Keratinocyte (primary cell): ENCODE measurements at places on chromosomes 1 and 21.
A peak's percentile ranks its signal among the peaks of the same experiment; 100 is the strongest.

DNA sequence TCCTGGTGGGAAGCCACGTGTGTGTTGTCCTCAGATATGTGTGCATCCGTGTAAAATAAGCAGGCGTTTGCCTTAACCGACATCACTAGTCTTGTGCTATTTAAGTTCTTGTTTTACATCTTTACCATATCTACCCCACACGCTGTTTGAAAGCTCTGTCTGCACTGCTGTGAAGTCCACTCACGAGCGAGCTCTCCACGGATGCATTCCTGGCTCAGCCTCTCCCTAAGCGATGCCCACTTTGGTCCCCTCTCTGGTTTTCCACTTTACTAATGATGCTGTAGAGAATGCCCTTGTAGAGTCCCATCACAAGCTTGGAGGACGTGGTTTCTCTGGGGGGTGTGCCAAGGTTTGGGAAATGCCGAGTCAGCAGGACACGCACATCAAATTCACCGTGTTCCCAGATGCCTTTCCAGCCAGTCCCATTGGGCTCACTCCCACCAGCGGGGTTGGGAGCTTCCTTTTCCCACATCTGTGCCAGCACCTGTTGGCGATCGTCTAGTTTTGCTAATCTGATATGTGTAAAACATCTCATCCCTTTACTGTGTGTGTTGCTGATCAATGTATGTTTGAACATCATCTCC, 43.8 kb downstream of the ACTL8 start:
- no peak for DNase-seq

- DNase-seq: peak; percentile 82
Measured at GRCh38 chr1:160767395-160768294, 28.3 kb upstream of the LY9 start.

GRCh38 chr1:42739753-42740700, at the start of gene CLDN19:
Gene CLDN19, minus strand, starts transcription at chr1:42740236. Its CDS starts 173 bp downstream, at chr1:42740063.
- DNase-seq: no peak

DNA sequence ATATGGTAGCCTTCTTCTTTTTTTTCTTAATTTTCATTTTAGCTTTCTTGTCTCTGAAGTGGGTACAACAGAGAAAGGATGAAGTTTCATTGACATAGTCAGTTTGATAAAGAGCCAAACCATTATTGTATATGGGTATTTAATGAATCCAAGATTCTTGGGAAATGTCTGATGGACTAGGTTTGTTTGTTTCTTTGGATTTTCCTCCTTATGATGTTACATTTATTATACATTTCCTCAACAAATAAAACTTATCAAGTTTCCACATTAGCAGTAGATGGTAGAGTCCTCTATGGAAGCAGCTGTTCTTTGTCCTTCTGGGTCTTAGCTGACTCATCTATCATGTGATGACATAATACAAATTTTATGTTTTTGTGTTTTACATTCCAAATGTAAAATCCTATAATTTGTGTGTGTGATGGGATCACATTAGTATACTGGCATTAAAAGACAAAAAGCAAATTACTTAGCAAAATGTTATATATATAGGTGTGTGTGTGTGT, 6.0 kb downstream of the COL24A1 start:
- no peak for DNase-seq

DNA sequence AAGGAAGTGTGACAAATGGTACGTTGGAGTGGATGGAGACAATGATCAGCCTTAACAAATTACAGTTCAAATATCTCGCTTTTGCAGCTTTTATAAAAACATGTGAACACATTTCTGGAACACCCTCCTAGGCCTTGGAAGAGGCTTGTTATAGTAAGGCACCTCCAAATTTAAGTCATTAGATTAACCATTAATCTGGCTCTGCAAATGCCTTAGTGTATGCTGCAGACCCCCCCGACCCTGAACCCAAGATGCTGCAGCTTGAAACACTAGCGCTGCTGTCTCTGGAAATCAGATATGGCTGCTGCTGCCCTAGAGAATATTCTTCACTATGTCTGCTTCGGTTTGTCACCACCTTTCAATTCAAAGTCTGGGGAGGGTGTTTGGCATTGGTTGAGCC, 196.4 kb downstream of the MIS18A start:
- no peak for DNase-seq

DNA sequence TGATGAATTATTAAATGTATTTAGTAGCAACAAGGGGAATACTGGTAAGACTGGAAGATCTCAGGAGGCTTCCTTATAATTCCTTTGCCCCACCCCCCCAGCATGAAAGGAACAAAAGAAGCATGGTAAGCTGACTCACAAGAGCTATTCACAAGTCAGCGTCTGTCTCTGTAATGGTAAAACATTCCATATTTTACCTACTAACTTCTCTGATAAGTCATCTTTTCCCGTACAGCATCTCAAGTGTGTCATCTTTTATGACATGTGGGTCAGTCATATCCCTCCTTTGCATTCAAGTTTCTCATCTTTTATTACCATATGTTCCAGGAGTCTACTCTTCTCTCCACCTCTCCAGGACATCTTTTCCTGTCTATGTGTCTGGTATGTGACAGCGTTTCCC, 241.3 kb downstream of the PLA2G4A start:
- DNase-seq: peak; percentile 30

GRCh38 chr1:53979712-53980450, 33.7 kb downstream of the LRRC42 start:
- DNase-seq: no peak

DNA sequence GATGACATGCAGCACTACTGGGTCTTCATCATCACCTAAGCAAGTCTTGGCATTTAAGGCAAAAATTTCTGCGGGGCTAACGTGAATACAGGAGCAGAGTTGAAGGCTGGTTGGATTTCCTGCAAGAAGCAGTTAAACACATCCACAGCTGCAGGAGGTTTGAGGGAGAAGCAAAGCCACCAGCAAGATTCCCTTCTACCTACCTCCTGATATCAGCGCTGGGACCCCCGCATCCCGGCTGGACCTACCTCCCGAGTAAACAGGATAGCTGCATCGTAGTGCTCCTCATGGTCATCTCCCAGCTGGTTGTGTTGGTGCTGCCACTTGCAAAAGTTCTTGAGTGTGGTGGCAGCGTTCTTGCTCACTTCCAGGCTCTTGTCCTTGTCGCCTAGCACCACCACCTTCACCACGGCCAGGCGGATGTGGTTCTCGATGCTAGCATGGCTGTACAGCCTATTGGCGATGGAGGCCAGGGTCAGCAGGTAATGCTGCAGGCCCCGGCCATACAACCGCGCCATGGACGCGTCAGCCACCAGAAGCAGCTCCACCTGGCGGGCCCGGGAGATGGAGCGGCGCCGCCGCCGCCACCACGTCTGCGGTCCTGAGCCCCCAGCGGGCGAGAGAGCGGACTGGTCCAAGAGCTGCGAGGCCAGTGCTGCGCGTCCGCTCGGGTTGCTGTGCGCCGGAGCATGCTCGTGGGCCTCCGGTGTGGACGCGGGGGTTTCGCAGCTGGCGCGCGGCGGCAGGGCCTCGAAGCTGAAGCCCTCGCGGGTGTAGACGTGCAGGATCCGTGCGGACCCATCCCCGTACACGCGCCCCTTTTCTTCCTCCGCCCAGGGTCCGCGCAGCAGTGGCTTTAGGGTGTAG, 1.6 kb downstream of the ADAMTS5 start:
- DNase-seq: no peak

DNA sequence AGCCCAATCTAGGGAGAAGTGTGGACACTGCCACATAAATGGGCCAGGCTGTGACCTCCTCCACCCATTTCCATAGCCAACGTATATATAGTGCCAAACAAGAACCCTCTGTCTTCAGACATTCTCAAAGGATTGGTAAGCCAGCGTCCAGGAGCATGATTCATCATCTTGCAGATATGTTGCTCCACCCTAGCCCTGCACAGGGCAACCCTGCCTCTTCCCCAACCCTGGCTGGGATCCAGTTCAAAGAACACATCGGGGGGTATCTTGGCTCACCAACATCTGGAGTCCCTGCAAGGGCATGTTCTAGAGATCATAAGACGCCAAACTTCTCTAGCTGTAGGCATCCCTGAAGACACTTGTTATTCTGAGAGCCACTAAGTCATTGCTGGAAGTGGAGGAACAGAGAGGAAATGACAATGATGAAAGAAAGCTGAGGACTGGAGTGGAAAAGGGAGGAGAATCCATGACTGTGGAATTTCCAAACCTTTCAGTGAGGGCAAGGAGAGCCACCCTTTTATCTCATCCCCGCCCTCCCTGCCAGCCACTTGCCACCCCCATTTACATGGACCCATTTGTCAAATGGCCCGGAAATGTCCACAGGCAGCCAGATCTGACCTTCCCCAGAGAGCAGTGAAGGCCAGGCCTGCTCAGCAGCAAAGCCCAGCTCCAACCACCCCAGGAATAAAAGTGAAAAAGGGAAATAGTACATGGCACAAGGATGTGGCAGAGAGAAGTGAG, 144.1 kb upstream of the CTTNBP2NL start:
- peak; percentile 40 for DNase-seq

GRCh38 chr1:159079525-159079924, 3.0 kb upstream of the AIM2 start:
- no peak for DNase-seq

DNA sequence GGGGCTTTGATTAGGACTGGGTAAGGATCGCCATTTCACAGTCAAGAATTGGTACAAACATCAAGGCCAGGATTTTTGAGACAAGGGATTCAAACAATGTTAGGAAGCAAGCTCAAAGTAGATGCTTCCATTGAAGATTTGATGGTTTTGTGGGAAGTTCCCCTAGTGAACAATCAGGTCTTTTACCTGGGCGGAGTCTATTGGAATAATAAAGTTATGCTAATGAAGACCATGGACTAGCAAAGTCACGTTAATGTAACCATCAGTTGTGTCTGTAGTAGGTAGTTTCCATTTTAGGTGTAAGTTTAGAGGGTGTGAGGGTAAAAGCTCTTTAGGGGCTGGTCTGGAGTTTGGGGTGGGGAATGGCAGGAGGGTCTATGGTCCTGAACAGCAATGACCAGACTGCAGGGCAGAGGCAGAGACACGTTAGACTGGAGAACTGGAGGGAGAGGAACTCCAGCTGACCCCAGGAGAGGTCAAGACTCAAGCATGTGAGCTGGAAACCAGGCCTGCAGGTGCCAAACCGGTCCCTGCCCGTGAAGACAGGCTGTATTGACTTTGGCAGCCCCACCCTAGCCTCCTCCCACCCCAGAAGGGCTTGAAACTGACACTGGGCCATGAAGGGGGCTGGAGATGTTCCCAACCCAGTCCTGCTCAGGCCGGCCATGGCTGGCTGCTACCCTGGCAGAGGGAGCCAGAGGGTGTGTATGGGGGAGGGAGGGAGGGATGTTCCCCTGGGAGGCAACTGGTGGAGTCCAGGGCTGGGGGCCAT, 36.0 kb upstream of the GPR37L1 start:
- no peak for DNase-seq

GRCh38 chr1:51168266-51168845, 66.3 kb downstream of the C1orf185 start:
- DNase-seq: no peak

DNA sequence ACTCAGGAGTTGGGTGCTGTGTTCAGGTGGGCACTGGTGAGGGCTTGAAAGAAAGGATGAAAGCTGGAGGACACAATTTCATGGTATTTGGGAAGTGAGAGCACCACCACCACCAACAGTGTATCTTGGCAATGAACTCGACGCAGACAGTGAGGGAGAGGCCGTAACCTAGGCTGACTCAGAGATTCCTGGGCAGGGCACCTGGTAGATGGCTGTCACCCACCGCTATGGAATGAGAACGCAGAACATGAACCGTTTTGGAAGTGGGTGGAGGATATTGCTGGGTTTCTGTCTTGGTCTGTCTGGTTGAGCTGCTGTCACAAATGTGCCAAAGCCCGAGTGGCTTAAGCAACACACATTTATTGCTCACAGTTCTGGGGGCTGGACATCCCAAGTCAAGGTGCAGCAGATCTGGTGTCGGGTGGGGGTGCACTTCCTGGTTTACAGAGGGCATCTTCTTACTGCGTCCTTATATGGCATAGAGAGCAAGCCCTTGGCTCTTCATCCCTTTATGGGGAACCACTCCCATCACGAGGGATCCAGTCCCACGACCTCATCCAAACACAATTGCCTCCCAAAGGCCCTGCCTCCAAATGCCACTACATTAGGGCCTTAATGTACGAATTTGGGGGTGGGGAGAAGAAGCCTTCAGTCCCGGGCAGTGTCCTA, 246.3 kb downstream of the SIPA1L2 start:
- DNase-seq: peak; percentile 19

- DNase-seq: no peak
Measured at GRCh38 chr1:97759078-97759477, 161.8 kb downstream of the DPYD start.

- DNase-seq: no peak
Measured at GRCh38 chr1:247966532-247967204, 1.6 kb downstream of the OR2AK2 start.

GRCh38 chr1:244368279-244368678, 83.4 kb downstream of the ADSS2 start:
- DNase-seq: no peak

DNA sequence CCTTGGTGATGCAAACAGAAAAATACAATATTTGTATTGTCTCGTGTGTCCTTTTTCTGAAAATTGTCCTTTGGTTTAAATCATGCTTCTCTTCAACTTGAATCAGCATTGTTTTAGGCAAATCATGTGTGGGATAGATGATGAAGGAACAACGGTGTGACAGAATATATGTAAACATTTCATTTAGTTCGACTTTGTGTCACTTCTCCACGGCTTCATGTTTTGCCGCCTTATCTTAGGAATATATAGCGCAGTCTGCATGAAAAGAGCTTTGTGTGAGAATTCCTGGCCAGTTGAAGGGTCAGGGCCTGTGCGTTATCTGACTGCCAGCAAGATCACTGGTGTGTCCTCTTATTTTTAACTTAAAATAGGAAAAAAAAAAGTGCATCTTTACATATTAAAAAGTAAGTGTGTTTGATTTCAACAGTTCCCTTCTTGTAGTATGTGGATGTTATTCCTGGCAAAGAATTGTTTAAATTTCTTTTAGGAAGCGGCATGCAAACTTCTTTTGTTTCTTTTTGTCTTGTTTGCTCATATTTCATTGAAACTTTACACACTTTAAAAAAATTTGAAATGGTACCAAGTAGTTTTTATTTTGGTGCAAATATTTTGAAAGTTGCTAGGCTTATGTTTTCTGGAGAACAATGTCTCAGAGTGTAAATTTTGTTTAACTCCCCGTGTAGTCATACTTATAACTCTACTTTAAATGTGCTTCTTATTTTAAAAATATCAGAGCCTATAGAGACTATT, 465.2 kb downstream of the USP25 start:
- DNase-seq: no peak

- peak; percentile 69 for DNase-seq
Measured at GRCh38 chr1:101150670-101151069, 86.1 kb upstream of the S1PR1 start.

DNA sequence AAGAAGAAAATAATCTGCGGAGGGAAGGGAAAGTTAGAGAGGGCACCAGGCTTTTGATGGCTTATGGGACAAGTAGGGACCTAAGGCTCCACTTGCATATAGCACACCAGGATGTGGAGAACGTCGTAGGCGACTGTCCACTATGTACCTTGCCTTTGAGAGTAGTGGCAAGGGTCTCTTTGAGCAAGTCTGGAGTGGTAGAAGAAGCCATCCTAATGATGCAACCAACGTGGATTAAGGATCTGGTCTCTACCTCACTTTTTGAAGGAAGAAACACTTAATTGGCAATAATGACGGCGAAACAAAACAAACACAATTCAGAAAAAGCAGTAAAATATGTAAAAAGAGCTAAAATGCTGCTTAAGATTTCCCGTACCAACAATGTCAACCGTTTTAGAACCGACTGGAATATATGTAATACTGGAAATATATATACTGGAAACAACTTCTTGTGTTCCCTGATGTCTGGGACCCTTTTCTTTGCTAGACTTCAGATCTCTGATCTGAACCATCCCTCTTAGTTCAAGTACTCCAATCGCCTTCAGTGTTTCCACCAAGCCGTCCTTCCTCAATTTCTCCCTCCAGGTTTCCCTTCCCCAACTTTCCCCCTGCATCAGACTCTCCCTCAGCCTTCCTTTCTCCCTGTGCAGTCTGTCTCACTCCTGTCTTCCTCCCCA, 821 bp upstream of the KHDRBS1 start:
- DNase-seq: no peak

- no peak for DNase-seq
Measured at GRCh38 chr1:76115171-76115570, 40.6 kb downstream of the ST6GALNAC3 start.
